ENCODE measurements at places on chromosomes 2 and 18.
A peak's percentile ranks its signal among the peaks of the same experiment; 100 is the strongest.

GRCh38 chr2:48674933-48675332 is 57.3 kb downstream of the GTF2A1L start:
- DNase-seq = no peak

GRCh38 chr18:12098374-12098773 is 4.7 kb downstream of the ANKRD62 start:
- no peak for DNase-seq

DNA sequence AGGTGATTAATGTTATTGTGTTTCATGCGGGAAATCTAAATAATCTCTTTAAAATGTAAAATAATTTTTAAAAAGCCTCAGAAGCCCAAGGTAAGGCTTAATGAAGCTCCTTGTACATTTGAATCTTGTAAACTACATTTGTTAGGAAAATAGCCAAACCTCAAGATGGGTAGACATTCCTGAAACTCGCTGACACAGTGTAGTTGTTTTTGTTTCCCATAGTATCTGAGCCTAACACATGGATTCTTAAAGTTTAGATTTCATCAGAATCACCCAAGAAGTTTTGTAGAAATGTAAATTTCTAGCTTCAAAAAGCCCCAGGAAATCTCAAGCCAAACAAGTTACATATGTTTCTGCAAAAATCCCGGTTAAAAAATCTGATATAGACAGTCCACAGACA is 1221.1 kb upstream of the ACVR2A start:
- no peak for DNase-seq

DNA sequence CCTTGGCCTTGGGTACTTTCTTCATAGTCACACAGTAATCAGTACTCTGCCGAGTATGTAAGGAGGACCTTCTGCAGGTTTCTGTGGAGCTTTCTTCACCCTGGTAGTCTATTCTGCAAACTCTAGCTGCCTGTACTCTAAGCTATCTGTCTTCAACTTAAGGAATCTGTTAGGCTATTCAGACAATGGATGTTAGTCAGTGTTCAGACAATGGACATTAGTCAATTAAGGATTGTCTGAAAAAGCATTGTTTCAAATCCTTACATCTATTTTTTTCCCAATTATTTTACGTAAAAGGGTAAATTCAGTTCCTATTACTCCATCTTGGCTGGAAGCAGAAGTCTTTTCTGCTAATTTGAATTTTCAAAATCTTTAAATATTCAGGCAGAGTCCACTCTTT is 75.7 kb downstream of the WDR7 start:
- DNase-seq = no peak

- DNase-seq = no peak
These were observed 31.0 kb downstream of the TMEM87B start for GRCh38 chr2:112085916-112086669.

- DNase-seq = peak; percentile 77
These were observed 404.3 kb downstream of the XIRP2 start for GRCh38 chr2:167292430-167293171.

- DNase-seq = no peak
These were observed 912 bp upstream of the FBXO11 start for GRCh38 chr2:47907039-47907781.

All from AG09319 (cell line).